NCI-H1694 (cell line): ENCODE measurements at places on chromosomes 11 and 22.

GRCh38 chr11:118621784-118622375 lies 14.5 kb downstream of the PHLDB1 start:
- DNase-seq: no peak

DNA sequence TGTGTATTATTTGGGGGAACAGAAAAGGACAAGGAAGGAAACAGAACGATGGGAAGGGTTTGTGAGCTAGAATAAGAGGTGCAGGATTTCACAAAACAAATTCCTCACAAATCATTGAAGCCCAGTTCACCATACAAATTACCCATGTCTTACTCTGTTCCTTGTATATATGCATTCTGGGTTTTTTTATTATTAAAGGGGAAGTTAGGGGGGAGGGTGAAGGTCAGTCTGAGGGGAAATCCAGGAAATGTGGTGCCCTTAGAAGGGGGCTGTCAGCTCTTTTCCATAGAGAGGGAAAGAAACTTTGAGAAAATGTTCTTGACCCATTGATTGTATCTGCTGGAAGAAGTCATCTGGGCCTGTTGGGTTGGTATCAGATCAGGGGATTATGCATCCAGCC lies 90.8 kb downstream of the RNF169 start:
- no peak for DNase-seq

DNA sequence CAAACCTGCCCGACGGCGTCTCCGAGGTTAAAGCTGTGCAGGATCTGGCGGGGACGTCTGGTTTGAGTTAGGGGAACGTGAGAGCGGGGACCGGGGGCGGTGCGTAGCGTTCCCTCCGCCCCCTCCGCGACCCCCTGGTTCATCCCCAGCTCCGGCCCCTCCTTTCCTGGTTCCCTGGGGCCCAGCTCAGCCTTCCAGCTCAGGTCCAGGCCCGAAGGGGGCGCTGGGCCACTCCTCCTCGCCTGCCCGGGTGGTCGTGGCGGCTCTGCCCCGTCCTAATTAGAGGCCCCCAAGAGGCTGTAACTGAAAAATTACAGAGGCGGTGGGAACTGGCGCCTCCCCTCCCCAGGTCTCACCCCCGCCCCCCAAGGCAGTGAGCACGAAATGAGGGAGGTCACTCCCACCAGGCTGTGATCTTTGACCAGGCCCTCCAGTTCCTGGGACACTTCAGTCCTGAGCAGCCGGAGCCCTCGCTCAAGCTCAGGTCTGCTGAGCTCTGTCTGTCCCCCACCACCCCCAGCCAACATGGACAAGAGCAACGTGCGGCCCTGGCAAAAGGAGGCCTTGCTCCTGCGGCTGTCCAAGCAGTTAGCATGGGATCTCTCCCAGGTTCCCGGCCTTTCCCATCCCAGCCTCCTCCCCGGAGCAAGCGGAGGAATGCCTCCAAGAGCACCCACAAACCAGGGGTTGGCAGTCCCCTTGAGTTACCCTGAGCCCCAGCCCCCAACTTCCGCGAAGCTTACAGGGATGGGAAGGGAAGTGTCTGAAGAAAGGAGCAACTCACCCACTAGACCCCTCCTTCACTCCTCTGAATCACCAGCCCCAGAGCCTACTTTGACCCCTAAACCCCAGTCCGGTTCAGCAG lies 3.3 kb downstream of the CD248 start:
- DNase-seq: no peak

- DNase-seq: no peak
These were observed 8.5 kb downstream of the LGALS2 start for GRCh38 chr22:37571258-37571991.

- no peak for DNase-seq
These were observed 740.0 kb downstream of the DLG2 start for GRCh38 chr11:84887055-84887629.

- no peak for DNase-seq
These were observed 36.7 kb downstream of the SPATA19 start for GRCh38 chr11:133808393-133809140.

DNA sequence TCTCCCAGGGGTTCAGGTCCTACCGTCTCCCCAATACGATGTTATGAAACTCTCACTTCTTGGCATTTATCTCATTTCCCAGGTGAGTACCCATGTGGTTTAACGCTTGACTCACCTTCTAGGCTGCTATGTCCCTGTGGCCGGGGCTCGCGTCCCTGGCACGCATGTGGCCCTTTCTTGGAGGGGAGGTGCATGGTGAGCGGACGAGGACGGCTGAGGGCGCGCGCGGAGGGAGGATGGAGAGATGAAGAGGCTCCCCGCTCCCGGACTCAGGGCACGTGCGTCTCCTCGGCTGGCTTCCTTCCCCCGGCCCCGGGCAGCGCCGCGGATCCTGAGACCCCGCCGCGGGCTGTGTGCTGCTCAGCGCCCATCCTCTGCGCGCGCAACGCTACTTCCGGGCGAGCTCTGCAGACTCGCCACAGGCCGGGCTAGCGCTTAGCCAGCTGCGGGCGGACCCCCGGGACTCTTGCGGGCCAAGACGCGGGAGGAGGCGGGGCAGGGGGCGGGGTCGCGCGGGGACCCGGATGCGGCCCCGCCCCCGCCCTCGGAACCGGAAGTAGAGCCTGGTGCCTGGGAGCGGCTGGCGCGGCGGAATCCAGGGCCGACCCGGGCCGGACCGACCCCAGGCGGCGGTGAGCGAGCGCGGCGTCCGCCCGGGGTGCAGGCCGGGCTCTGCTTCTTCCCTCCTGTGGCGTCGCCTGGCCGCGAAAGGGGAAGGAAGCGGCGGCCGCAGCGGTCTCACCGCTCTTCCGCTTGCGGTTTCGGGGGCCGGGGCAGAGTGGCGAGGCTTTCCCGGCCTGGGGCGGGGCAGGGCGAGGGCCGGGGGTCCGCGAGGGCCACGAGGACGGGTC lies at the start of gene CTTN:
Gene CTTN (plus strand): TSS at position 547 of the 851 bp plus-strand sequence. CDS start 8,769 bp downstream, outside the sequence.
- peak; percentile 18 for DNase-seq

DNA sequence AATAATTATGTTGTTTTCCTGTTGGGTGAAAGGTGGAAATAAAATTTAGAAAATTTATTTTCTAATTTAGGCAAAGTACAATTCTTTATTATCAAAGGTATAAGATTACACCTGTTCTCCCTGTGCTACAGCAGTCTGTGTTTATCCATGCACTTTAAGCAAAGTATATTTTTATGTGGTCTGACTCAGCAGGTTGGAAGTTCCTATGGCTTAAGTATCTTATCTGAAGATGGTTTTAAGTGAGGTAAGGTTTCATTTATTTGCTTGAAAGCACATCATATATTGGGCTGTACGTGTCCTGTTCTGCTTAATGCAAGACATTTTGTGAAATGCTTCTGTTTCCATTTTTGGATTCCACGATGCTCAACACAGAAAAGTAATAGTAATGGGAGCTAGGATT lies 14.6 kb downstream of the PPME1 start:
- no peak for DNase-seq
